ENCODE measurements at places on chromosomes 13 and 19.

DNA sequence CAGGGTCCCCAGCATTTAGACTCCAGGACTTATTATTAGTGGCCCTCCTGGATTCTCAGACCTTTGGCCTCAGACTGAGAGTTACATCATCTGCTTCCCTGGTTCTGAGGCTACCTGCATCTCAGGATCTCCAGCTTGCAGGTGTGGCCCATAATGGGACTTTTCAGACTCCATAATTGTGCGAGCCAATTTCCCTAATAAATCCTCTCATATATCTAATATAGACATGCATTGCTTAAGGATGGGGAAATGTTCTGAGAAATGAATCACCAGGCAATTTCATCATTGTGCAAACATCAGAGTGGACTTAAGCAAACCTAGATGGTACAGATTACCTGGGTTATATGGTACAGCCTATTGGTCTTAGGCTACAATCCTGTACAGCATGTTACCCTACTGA, 116.5 kb upstream of the FBXL3 start:
- no peak for DNase-seq

GRCh38 chr13:107819071-107819470, 396.3 kb downstream of the LIG4 start:
- no peak for DNase-seq

- DNase-seq, result no peak
These were observed 9.5 kb downstream of the HOMER3 start for GRCh38 chr19:18931316-18932162.

- no peak for DNase-seq
These were observed 33.4 kb downstream of the PEPD start for GRCh38 chr19:33487901-33488800.

- no peak for DNase-seq
These were observed 750.6 kb downstream of the DIAPH3 start for GRCh38 chr13:59413126-59413525.

DNA sequence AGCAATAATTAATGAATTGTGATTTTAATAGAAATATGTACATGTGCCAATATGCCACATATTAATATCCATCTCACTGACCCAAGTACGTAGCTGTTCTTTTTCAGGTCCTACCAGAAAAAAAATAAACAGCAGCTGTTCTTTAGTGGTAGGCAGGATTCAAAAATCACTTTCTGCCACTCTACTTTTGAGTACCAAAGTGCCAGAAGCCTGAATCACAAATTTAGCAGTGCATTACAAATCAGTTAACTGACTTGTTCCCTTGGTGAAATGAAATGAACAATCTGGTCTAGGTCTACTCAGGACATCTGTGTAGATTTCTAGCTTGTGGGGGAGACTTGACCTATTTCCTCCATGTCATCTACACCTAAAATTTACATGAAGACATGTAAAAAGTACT, 775.5 kb upstream of the GPC6 start:
- DNase-seq, result no peak
